HTR-8/SVneo (cell line): ENCODE measurements at places on chromosomes 5 and 9.

DNA sequence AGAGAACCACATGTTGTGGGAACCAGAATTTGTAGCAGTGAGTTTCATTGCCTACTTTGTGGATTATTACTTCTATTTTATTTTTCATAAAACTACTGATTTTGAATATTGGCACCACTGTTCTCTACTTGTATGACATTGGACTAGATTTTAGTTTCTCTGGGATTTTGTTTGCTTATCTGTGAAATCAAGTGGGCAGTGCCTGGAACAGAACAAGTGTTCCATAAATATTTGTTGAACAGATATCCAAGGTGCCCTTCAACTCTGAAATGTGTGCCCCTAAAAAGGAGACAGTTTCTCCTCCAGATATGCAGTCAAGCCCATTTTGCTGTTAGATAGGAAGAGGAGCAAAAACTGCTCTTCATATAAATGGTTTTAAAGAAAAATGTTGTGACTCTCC is 42.6 kb downstream of the ADAMTSL1 start:
- DNase-seq, result no peak

DNA sequence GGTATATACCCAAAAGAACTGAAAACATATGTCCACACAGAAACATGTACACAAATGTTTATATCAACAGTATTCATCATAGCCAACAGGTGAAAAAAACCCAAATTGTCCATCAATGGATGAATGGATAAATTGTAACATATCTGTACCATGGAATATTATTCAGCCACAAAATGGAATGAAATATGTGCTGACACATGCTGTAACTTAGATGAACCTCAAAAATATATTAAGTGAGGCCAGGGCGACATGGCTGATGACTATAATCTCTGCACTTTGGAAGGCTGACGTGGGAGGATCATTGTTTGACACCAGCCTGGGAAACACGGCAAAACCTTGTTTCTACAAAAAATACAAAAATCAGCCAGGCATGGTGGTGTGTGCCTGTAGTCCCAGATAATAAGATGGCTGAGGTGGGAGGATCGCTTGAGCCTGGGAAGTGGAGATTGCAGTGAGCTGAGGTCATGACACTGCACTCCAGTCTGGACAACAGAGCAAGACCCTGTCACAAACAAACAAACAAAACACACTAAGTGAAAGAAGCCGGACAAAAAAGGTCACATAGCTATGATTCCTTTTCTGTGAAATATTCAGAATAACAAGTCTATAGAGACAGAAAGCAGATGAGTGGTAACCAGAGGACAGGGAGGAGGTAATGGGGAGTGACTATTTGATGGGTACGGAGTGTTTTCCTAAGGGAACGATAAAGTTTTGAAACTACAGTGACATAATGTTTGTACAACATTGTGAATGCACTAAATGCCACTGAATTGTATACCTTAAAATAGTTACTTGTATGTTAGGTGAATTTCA is 11.4 kb downstream of the KYAT1 start:
- DNase-seq, result no peak

DNA sequence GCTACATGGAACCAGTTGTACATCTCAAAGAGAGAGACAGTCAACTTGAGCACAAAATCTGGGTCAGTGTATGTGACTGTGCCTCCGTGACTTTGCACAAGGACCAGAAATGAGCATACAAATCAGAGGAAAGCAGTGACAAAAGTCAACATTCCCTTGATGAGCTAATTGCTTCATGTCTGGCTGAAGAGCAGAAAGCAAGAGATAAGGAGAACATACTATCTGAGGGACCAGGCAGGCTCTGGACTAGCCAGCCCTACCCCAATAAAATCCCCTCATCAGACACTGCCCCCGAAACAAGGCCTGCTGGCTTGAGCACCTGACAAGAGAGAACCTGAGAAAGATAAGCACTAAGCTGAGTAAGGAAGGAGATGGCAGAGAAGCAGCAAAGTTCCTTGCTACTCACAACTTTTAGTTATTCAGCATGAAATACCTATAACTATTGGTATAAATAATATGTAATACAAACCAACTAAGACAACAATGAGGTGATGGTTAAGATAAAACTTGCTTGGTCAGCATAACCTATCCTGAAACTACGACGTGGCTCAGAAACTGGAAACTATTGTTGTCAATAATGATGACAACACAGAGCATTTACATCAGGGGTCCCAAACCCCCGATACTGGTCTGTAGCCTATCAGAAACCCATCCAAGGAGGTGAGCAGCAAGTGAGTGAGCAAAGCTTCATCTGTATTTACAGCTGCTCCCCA is 9.5 kb downstream of the SIL1 start:
- no peak for DNase-seq

- DNase-seq, result no peak
These were observed 247.7 kb upstream of the DMRT1 start for GRCh38 chr9:593809-594208.

GRCh38 chr9:114968671-114969070 is 38.3 kb upstream of the TNFSF8 start:
- peak; percentile 8 for DNase-seq

DNA sequence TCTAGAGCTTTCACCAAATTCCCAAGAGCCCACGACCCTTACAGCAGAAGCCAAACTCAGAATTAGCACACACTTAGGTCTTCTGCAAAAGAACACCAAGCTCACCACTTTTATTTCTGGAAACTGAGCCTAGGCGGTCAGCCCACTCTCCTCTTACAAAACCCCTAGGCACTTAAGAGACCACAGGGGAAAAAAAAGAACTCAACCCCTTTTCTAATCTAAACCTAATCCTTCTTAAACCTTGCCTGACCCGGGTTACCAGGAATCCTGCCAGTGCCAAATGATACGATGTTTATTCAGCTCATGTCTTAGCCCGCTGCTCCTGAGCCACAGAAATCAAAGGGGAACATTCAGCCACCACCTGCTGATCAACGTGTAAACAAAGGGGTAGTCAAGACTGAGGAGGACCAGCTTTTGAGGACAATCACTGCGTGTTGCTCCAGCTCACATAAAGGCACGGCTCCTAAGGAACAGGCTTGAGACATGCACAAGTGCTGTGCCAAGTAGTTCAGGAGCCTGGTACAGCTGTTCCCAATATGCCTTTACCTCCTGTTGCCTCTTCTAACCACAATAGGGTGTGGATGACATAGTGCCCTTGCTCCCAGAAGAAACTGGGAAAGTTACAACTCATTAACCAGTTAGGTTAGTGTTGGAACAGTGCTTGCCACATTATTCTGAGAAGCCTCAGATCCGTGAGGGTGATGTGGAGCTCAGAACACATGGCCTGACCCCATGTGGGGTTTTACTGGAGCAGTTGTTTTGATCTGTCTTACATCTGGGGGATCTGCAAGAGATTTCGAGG is 49.3 kb downstream of the ZFAND5 start:
- DNase-seq, result no peak

- DNase-seq, result no peak
These were observed 532.5 kb upstream of the DAP start for GRCh38 chr5:11293523-11293922.

DNA sequence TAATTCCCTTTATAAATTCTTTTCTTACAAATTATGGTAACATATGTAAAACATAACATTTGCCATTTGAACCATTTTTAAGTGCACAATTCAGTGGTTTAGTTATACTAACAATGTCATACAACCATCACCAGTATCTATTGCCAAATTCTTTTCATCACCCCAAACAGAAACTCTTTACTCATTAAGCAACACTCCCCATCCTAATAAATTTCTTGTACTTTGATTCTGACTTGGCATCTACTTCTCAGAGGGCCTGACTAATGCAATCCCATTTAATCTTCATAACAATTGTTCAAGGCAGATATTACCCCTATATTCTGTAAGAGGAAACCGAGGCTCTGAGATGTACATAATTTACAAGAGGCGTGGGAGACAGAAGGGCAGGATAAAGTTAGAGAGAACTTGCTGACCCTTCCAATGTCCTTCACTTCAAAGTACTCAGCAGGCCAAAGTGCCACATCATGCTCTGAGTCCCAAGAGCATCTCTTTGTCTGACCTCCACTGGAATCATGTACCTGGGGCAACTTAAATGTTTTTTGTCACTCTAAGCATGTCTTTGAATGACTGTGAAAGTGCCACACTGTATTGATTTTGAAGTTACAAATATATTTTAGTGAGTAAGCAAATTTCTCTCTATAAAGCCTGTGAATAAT is 255.3 kb downstream of the KIF4B start:
- no peak for DNase-seq
